ENCODE measurements at places on chromosomes 2 and 18.

DNA sequence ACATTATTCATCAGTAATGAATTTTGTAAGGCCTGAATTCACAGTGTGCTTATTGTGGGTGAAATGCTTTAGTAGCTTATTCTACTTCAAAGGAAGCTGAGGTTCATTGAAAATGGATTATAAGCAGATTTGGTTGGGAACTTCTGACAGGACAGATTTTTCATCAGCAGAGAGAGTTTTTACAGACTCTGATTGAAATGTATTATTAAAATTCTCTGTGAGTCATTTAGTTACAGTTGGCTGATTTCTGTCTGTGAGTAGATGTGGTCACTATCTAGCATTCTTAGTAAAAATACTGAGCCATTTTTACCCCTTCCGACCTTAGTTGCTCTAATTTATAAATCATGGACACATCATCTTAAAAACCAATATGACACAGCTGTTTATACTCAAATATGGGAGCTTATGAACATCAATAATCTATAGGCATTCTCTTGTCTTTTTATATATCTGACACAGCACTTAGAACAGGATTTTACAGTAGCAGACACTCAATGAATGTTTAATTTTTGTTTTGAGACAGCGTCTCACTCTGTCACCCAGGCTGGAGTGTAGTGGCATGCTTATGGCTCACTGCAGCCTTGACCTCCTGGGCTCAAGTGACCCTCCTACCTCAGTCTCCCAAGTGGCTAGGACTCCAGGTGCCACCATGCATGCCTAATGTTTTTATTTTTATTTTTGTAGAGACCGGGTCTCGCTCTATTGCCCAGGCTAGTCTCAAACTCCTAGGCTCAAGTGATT lies 239.6 kb downstream of the BABAM2 start:
- no peak for DNase-seq

GRCh38 chr18:46469186-46469915 lies 187.7 kb downstream of the LOXHD1 start:
- DNase-seq: no peak

- DNase-seq: no peak
These were observed 57.9 kb downstream of the LYPD6 start for GRCh38 chr2:149388120-149388816.

DNA sequence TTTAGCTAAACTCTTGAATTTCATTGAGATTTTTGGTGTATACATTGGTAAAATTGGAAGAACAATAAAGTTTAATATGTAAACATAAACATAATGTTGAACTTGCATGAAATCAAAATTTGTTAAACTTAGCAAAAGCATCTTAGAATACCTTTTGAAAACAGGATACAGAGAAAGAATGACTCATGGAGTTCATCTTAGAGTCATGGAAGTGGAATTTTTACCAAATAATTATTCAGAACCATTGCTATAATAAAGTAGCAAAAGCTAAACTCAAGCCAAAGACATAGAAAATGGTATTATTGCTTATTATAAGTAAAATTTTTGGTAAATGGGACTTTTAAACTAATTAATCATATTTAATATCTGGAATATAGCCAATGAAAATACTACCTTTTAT lies 841.6 kb upstream of the SLC39A10 start:
- DNase-seq: no peak

DNA sequence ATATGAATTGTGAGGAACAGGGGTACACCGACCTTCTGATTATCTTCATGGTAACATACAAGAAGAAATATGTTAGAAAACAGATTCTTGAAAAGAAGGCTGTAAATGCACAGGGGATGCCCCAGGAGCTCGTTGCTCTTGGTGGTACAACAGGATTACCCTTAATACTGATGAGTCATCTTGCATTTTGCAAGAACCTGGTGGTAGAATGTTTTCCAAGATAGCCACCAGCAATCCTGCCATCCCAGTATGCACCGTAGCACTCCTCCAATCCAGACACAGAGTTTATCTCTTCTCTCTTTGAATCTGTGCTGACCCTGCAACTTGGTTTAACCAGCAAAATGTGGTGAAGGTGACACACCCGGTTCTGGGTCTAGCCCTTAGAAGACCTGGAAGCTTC lies 238.3 kb downstream of the EN1 start:
- no peak for DNase-seq

GRCh38 chr2:195652911-195653310 lies 4.1 kb upstream of the SLC39A10 start:
- no peak for DNase-seq

DNA sequence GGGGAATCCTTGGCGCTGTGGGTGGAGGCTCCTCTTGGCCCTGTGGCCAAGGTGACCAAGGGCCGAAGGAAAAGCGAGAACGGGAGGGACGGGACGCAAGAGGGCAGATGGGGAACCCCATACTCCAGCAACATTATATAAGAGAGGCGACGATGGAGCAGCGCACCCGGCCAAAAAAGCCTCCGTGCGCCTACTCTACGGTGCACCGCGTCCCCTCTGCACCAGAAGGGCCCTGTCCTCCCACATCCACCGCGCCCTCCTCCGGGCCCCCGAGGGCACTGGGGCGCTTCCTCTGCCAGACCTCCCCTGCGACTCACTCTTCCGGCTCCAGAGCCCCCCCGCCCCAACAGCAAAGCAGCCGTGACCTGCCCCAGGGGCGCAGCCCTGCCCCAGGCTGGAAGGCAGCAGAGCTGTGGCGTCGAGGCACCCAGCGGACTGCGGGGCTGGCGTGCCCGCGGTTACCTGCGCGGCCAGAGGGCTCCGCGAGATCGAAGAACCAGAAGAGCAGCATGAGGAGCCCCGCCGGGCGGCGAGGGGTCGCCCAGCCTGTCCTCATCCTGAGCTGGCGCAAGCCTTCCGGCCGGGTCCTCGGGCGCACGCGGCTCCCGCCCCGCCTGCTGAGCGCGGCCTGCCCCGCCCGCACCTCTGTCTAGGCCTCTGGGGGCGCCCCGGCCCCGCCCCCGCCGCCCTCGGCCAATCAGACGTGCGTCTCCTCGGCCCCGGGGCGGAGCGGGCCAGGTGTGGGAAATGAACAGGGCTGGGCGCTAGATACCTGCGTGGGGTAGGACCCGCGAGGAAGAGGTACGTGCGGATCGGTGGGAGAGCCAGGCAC lies 106.3 kb upstream of the CD302 start:
- DNase-seq: peak; percentile 86

DNA sequence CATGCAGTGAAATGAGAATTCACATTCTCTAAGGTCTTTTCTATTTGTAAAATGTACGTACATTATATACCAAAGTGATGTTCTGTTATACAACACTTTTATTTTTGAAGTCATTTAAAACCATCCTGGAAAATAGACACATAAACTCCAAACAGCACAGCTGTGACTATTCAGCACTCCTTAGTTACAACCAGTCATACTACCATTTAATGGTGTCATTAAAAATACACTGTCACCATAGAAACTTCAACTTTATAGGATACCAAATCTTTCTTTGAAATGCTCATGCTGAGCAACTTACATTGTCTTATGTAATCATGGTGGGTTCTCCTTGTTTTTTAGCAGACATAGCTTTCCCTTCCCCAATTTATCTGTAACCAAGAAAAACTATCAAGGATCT lies 85.3 kb downstream of the METTL4 start:
- no peak for DNase-seq

DNA sequence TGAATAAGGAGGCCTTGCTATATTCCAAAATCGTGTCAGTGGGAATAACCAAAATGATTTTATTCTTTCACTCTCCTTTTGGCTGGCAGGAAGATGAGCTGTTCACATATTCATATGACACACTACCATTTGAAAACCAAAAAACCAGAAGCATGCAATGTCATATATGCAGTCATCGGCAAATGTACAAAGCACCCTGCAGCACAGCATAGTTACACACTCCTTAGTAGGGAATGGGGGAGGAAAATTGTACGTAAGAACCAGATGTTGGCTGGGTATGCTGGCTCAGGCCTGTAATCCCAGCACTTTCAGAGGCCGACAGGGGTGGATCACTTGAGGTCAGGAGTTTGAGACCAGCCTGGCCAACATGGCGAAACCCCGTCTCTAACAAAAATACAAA lies 176.6 kb downstream of the GFPT1 start:
- DNase-seq: no peak

DNA sequence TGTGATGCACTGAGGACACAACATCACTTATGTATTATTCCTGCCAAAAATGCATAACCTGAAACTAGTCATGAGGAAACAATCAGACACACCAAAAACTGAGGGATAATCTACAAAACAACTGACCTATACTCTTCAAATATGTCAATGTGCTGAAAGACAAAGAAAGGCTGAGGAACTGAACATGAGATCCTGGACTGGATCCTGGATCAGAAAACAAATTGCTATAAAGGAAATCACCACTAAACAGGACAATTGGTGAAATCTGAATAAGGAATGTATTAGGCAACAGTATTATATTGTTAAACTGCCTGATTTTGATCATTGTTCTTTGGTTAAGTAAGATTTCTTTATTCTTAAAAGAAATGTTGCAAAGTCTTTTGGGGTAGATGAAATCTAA lies 28.8 kb downstream of the CUL3 start:
- no peak for DNase-seq

DNA sequence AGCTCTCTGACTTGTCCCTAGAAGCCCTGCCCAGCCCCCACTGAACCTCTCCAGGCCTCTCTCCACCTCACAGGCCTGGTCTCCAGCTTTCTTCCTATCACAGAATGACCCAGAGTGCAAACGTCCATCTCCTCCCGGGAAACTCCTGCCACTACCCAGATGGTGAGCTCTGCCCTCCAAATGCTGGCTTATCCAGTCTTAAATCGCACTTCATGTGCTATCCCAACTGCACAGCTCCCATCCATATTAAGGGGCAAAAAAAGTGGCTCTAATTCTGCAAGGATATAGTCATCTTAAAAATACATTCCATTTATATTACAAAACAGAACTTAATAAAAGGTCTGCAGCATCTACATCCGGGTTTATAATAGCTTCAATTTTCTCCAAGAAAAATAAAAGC lies 70.8 kb upstream of the CDC42EP3 start:
- no peak for DNase-seq

DNA sequence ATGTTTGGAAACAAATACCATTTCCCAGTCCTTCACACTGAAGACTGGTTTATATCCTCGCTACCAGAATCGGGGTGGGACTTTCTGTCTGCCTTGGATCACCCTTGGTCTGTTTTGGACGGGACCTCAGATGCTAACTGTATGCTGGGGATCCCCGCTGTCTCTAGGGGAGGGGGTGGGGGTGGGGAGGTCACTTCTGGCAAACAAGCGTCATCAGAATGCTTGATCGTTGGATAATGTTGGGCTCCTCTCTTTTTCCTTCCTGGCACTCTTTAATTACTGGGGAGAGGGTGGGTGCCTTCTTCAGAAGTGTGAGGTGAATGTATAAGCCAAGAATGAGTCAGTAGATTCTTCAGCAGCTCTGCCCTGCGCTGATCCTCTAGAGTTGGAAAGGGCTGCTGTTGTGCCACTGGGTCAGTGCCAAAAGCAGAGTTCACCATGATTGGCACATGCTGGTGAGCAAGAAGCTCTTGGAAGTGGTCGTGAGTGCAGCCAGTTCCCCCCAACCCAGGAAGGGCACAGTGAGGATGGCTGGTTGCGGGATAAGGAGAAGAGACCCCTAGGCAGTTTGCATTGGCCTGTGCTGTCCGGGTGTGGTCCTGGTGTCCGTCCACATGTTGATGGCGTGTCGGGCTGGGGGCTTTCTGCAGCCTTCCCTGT lies 32.2 kb downstream of the DGKD start:
- peak; percentile 50 for DNase-seq

DNA sequence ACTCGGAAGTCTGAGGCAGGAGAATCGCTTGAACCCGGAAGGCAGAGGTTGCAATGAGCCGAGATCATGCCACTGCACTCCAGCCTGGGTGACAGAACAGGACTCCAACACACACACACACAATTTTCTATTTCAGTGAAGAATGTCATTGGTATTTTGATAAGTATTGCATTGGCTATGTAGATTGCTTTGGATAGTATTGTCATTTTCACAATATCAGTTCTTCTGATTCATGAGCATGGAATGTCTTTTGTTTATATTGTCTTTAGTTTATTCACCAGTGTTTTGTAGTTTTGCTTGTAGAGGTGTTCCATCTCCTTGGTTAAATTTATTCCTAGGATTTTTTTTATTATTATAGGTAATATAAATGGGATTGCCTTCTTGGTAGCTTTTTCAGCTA lies 693.4 kb upstream of the SYT4 start:
- no peak for DNase-seq

DNA sequence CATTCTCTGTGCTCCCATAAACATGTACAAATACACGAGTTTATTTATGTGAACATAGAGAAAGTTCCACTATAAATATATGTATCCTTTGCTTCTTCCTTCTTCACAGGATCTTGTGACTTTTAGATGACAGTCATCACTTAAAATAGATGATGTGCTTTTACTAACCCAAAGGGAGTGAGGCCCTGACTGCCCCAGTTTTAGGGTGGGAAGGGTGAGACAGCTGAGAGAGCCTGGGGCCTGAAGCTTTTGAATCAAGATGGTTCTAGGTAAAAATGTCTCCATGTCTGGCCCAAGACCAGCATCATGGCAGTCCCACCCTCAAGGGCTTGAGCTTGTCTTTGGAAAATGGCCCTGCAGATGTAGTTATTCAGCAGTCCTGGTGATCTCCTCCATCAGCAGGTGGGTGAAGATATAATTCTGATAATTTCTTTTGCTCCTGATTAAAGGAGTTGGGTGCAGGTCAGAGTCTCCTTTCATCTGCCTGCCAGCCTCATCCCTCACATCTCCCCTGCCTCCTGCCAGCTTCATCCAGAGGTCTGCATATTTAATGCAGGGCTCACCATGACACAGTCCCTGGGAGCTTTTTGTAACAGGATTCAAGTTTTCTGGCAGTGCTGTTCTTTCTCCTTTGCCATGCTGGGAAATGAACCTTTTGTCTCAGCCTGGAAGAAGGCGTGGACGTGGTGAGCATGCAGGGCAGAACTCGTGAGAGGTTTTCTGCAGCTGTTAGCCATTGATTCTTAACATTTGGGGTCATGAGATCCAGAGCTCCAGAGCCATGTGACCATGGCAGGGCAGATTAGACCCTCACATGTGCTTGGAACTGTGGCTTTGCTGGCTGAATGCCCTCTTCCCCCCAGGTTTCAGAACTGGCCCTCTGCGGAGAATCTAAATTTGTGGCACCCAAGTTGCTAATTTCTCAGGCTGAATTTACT lies 2.7 kb downstream of the HRH4 start:
- DNase-seq: no peak

DNA sequence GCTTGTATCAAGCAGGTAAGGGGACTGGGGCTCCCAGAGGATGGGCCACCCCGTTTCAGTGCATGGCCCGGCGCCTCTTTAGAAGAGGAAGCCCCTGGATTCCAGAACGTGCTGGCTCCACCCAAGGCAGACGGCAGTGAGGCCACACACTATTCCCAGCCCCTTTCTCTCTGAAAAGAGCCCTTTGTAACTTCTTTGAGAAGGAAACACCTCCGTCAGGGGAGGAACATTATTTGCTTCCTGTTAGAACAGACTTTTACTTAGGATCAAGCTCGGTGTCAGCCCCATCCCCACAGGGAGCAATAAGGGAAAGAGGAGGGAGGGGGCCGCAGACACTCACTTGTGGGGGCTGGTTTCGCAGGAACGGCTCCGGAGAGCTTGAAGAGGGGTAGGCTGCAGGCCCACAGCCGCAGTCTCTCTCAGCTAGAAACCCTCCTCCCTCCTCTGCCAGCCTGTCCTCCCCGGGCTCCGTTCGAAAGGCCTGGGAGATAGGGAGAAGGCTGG lies 49.6 kb upstream of the RMDN2 start:
- DNase-seq: no peak
